Amygdala (tissue), 56 donors: ENCODE measurements at places on chromosomes 12 and 14.

DNA sequence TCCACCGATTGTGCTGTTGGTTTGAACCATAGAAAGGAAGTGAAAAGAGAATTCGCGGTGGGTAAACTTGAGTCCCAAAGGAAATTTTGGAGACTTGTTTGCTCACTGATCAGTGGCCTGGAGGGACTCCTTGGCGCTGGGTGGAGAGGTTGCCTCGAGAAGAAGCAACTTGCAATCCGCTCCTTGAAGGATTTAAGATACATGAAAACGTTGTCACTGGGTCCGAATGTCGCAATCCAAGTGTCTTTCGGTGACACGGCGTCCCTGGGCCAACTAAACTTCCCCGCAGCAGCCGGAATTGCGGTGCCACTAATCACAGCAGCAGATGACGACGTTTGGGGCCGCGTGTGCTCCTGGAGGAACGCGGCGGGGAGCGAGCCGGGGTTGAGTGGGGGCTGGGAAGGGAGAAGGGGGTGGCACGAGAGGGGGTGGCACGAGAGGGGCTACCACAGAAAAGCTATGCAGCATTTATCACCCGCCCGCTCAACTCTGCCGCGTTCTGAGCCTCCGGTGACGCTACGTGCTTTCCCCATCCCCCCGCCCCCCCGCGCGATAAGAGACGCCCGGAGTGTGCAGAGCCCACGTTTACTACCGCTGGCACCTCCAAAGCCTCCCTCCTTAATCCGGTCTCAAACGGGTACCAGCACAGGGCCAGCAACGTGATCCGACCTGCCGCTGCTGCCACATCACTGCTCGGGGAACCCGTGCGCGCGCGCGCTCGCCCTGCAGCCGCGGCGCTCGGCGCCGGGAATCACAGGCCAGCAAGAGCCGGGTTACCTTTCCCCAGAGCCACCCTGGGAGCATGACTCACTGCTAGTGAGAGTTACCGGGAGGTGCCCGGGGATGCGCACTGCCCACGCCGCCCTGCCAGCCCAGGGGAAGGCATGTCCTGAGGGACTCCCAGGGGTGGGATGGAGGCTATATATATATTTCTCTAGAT is 833 bp upstream of the BHLHE41 start:
- DNase-seq = peak; percentile 87

DNA sequence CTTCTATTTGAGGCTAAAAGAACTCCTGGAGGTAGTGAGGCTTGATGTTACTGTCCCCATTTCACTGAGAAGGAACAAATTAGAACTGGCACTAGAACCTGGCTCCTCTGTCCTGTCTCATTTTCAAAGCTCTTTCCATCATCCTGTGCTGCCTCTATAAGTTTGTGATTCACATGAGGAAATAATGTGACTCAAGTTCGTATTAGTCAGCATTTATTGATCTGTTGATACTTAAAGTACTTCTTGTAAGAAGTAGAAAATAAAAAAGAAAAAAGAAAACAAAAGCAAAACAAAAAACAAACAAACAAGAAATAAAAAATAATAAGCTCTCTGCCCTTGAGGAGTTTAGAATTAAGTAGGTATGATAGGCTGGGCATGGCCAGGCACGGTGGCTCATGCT is 2.3 kb upstream of the ESPL1 start:
- no peak for DNase-seq

DNA sequence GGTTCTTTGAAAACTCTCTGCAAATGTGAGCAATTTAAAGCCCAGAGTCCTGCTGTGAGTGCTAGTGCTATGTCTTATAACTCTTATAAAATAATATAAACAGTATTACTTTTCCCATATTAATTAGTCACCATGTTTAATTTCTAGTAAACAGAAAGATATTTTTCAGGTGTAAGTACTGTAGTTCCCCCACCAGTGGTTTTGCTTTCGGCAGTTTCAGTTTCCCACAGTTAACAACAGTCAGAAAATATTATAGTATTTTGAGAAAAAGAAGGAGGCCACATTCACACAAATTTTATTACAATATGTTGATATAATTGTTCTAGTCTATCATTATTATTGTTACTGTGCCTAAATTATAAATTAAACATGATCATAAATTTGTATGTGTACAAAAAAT is 800.5 kb downstream of the LRFN5 start:
- DNase-seq = no peak

GRCh38 chr14:60133487-60133886 is 31.7 kb downstream of the DHRS7 start:
- no peak for DNase-seq

DNA sequence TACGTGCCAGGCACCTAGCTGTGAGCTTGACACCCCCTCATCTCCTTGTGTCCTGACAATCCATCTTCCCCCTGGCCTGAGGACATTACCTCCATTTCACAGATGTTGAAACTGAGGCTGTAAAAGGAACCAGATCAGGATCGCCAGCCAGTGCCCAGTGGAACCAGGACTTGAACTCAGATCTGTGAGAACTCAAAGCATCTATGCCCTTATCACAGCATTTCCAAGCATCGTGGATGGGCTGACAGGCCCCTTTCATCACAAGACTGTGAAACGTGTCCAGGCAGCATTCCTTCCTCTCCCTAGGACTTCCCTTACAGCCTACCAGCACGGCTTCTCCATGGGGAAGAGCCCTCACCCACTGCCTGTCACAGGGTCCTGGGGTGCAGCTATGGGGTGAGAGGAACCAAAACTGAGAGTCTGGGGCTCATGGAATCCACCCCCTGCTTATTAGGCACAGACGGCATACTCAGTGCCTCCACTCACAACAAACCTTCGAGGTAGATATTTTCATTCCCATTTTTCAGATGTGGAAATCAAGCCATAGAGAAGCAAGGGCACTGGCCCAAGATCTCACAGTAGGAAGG is 26.9 kb downstream of the CMKLR1 start:
- DNase-seq = no peak

DNA sequence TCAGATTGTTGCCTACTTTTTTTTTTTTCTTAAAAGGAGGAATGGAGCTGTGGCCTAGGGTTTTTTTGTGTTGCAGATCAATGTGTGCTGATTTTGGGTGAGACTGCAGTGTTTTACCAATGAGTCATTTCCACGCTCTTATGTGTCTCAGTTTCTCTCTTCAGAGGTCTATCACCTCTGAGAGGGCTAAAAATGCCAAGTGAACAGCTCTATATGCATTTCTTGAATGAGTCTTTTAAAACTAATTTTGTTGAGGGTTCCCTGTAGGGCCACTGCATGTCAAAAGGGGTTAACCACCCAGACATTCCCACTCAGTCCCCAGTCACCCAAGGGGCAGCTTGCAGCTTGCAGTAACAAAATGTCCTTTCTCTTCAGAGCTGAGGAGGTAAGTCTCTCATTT is 24.3 kb upstream of the GLIPR1L2 start:
- DNase-seq = no peak

DNA sequence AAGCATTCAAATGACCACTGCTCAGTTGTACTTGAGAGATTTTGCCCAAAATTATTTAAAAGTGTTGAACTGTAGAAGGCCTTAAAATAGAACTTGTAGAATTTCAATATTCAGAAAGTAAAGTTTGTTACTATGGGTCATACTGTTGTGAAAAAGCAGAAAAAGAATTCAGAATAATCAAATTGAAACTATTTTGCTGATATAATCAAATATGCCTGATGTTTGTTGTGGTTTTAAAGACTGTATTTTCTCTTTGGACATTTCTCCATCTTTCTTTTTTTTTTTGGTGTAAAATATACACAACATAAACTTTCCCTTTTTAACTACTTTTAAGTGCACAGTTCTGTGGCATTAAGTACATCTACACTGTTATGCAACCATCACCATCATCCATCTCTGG is 374.7 kb downstream of the APAF1 start:
- no peak for DNase-seq

DNA sequence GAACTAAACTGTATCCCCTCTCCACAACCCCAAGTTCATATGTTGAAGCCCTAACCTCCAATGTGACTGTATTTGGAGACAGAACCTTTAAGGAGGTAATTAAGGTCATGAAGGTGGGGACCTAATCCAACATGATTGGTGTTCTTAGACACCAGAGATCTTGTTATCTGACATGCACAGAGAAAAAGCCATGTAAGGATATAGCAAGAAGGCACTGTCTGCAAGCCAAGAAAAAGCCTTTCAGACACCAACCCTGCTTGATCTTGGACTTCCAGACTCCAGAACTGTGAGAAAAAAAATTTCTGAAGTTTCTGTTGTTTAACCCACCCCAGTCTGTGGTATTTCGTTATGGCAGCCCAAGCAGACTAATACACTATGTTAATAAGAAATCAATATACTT is 62.2 kb upstream of the CFL2 start:
- DNase-seq = no peak

DNA sequence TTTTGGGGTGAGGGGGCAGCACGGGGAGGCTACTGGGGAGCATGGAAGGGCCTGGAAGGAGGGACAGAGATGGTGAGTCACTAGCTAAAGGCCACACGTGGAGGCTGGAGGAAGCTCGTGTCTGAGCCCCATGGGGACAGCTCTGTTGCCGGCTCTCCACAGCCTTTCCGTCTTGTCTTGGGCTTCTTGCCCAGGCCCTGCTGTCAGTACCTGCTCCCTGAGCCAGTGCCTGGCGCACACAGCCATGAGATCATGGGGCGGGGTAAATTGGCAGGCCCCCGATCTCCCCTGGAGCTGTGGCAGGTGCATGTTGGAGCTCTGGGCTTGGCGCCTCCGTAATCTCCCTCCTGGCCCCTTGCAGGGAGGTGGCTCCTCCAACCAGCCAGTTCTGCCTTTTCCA is 16.1 kb upstream of the KRT80 start:
- no peak for DNase-seq

DNA sequence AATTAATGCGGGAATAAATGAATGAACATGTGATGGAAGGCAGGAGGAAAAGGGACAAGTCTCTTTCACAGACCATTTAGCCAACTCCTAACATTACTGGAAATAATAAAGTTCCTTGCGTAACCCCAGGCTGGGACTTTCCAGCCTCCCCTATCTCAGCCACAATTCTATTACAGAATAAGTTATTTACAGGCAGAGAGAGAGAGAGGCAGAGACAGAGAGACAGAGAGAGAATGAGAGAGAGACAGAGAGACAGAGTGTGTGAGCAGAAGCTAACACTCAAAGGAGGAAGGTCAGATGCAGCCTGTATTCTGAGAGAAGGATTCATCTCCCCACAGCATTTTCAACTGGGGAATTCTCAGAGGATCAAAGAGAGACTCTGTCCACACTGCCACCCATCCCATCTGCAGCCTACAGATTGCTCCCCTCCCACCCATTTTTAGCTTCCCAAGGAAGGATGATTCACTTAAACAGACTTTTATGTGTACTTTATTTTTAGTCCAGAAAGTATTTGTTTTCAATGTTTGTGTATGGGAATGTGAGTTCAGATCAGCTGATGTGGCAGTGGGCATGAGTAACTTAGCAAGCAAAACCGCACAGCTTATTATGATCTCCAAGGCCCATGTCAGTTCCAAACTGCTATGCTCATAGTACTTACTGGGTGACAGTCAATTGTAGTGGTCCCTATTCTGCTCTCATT is 165.7 kb downstream of the CAND1 start:
- DNase-seq = no peak

DNA sequence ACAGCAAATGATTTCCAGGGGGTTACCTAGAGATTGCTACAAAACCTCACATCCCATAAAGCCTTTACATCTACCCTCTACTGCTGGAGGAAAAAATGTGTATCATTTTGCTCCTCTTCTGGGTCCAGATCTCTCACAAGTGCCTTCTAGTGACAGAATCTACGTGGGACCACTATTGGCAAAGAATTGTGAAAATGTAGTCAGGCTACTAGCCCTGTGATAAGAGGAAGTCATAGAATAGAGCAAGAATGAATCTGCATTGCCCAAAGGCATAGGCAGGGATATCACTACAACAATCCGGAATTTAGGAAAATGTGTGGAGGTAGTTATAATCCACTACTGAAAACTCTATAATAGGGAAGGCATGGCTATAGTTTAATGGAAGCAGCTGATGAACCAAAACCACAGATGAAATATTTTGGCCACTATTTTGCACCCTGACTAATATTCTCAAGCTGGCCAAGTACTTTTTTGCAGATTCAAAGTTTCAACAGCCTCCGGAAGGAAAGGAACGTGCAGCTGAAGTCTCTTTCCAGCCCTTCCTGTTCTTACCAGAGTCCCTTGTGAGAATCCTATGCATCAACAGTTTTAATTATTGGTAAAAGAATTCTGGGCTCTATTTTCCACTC is 176.8 kb downstream of the PHLDA1 start:
- DNase-seq = no peak

GRCh38 chr14:99681101-99681831 is 2.8 kb upstream of the CYP46A1 start:
- DNase-seq = no peak

- DNase-seq = no peak
Measured at GRCh38 chr14:24944800-24945199, 105.1 kb downstream of the STXBP6 start.

GRCh38 chr12:108131657-108132126 is 2.6 kb downstream of the WSCD2 start:
- DNase-seq = no peak

GRCh38 chr14:59352961-59353360 is 112.2 kb downstream of the GPR135 start:
- DNase-seq = no peak

- no peak for DNase-seq
Measured at GRCh38 chr12:7155471-7156034, 25.4 kb downstream of the CLSTN3 start.

GRCh38 chr14:68879841-68880575 is 87.1 kb upstream of the ZFP36L1 start:
- DNase-seq = no peak

GRCh38 chr12:110966081-110966760 is 45.8 kb upstream of the MYL2 start:
- DNase-seq = no peak

DNA sequence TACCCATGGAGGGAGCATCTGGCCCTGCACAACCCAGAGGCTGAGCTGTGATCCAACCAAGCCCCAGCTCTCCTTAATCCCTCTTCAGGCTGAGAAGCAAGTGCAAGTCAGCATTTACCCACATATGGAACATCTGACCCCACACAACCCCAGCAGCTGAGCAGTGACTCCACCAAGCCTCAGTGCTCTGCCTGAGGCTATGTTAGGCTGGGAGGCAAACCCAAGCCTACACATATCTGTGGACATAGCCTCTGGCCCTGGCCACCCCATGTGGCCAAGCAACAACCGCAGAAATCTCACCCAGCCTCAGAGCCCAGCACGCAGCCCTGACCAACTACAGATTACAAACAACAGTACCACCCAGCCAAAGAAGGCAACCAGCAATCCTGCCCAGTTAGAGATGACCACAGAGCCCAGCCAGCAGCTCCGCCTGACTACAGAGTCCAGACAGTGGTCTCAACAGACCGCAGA is 142.8 kb downstream of the NUAK1 start:
- no peak for DNase-seq

- DNase-seq = no peak
Measured at GRCh38 chr12:790608-791007, 38.2 kb downstream of the WNK1 start.

- DNase-seq = no peak
Measured at GRCh38 chr12:89736995-89737394, 28.4 kb upstream of the ATP2B1 start.
